Metanephros (tissue), 2 donors: ENCODE measurements at places on chromosomes 3 and 15. TPM values are rescaled to one million over a fixed set of nuclear protein-coding genes. Genes with fewer than 3 reads are reported as not detected.

The KAT2B gene
- 17.3 TPM for total RNA-seq

The STRIT1 gene
- 2.0 TPM for total RNA-seq

The CCR8 gene
- not detected for total RNA-seq

The PIGZ gene
- 1.3 TPM for total RNA-seq

The SLC12A8 gene
- total RNA-seq = 7.2 TPM

The KCNMB3 gene
- total RNA-seq = 3.0 TPM

The ITGA11 gene
- 12.9 TPM for total RNA-seq
